ENCODE measurements at places on chromosomes 4 and X.

DNA sequence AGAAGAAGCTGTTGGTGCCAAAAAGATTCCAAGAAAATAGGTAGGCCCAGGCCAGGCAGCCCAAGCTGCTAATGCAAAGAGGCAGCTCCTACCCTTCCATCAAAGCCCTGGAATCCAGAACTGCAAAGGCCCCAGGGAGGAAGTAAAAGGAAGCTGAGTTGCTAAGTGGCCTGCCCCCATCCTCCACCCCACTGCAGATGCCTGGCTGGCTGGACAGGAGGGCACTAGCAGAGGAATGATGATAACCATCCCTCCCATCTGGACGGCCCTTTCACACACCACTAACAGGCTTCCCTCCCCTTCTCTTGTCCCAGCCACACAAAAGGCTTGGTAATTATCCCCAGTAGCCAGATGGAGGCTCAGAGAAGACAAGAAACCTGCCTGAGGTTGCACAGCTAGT is 32.4 kb upstream of the PJA1 start:
- DNase-seq: no peak

DNA sequence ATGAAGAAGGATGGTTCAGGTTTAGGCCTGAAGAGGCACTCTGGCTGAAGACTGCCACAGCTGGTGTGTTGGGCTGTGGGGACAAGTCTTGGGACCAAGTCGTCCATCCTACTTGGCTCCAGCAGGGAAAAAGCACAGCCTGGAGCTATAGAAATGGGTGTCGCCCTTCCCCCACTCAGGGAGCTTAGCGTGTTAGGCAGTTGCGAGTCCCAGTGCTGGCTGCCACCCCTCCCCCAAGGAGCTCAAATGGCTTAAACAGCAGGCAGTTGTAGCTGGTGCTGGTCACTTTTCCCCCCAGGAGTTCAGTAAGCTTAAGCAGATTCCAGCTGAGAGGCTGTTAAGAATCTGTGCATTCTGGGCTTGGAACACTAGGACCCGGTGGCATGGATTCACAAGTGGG is 319.5 kb upstream of the POF1B start:
- DNase-seq: no peak

DNA sequence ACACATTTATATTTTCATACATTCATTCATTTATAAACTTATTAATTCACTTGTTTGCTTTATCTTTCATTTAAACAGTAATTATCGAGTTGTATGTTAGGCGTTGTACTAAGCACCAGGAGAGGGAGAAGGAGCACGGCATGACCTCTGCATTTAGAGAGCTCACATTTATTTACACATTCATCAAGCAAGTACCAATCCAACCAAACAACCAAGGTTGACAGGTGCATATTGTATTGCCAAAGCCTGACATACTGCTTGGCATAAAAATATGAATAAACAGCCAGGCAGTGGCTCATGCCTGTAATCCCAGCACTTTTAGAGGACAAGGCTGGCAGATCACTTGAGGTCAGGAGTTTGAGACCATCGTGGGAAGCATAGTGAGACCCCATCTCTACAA is 37.0 kb upstream of the CLNK start:
- DNase-seq: no peak

- DNase-seq: no peak
These were observed 54.3 kb upstream of the TLR2 start for GRCh38 chr4:153629776-153630175.

- DNase-seq: no peak
These were observed 17.1 kb downstream of the PPP2R3B start for GRCh38 chrX:369563-370101.

DNA sequence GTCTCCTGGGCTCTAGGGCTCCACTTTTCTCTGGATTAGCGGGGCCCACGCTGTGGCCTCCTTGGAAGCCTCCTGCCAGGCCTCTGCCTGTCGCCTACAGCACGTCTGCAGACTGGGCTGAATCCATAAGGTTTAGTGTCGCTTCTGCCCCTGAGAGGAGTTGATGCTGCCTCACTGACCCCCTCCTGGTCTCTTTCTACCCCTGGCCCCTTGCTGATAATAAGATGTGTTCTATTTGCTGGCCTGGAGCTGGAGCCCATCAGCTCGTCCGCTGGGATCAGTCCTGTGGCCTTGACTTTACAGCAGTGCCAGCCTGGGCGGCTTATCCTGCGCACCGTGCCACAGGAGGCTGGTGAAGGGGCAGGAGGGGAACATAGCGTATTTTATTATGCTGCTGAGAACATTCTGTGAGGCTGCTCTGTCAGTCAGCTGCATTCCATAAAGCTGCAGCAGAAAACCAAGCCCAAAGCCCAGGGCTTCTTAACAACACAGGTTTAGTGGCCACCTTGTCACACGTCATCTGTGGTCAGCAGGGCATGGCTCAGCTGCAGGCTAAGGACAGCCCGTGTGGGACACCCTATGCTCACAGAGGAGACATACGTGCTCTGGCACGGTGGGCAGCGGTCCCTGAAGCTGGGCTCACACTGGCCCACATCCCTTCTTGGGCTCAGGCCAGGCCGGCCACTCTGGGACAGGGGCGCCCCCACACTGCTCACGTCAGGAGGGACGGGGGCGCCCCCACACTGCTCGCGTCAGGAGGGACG is 29.3 kb upstream of the HGFAC start:
- no peak for DNase-seq

DNA sequence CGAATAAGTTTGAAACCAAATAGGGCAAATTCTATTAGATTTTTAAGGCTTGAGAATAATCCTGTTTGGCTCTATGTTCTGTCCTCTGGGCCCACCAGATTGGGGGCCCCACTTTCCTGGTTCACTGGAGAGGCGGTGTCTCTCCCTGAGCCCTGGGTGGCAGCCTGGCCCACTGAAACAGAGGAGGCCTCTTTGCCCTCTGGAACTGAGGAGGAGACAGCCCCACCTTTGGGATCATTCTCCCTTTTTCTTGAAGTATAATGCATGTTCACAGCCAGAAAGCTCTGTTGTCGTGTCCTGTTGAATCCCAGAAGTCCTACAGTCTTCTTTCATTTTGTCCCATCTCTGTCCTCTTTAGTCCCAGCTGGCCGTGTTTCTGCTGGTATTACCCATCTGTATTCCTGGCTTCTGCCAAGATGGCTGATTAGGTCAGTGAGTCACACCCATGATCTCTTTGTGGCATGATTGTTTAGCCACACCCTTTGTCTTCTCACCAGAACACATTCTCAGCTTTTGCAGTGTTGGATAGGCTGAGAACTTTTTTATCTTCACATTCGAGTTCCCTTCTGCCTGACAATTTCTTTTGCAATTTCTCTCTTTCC is 8.1 kb upstream of the TBC1D25 start:
- DNase-seq: no peak

DNA sequence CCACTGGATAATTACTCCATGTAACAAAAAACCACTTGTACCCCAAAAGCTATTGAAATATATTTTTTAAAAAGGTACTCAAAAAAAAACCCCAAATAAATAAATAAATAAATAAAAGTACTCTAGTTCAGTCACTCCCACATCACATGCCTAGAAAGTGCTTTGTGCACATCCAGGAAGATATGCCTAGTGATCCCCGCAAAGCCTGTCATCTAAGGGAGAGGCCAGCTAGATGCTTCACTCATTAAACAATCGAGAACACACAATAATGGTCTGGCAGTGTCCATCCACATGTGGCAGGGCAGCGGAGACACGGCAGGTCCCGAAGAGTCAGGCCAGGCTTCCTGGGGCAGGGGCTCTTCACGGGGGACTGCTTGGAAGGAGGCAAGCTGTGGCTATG is 47.6 kb downstream of the RAB33B start:
- no peak for DNase-seq

DNA sequence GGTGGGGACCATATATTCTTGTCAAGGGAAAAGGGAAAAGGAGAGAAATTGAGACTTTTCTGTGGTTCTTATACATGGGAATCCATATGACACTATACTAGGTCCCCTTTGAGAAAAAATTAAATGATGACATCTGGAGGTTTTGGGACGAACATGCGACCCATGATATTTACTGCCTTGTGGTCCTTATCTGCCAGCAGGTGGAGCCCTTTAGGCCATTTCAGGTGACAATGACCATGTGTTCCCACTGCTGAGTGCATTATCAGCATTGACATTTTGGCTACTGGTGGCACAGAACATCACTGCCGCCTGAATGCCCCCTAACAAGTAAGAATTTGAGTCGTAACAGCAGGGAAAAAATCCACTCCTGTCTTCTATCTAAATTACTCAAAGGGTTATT is 843.4 kb downstream of the FSTL5 start:
- peak; percentile 11 for DNase-seq

GRCh38 chrX:40154250-40154852 is 56.6 kb upstream of the BCOR start:
- DNase-seq: peak; percentile 34

- DNase-seq: no peak
These were observed 46.0 kb downstream of the PCGF3 start for GRCh38 chr4:751676-752075.

DNA sequence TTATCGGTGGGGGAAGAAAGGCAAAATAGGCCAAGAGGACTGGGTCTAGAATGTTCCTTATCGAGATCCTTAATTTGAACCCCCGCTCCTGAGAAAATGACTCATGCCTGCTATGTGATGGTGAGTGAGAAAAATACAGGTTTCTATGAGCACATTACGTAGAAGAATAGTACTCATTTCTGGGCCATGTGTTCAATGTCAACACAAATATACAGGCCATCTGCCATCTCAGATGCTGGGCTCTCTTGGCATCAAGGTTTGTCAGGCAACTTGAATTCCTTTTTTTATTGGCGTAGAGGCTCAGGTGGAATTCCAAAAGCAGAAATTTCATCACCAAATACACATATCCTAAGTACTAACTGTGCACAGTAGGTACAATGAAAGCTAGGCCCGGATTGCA is 81.4 kb upstream of the TRIM2 start:
- DNase-seq: no peak

- no peak for DNase-seq
These were observed 37.1 kb upstream of the HERC6 start for GRCh38 chr4:88341227-88342192.
